Fibroblast of upper back skin (primary cell): ENCODE measurements at places on chromosomes 13 and 19.

DNA sequence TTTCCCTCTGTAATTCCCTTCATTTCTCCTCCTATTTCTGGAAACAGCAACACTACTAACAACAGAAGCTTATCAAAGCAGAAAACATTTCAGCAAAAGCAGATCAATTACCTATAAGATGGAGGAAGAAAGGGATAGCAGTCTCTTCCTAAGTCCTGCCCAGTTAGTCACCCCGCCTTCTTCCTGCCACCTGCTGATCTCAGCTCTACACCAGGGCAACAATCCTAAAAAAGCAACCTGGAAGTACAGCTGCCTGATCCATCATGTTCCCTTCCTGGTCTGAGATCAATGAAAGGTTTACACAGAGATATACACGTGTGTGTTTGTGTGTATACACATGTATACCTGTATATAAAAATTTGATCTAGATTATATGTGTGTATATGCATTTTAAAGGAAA lies 59.4 kb downstream of the TSC22D1 start:
- no peak for DNase-seq

GRCh38 chr19:46959894-46960556 lies 59.6 kb upstream of the NPAS1 start:
- DNase-seq = peak; percentile 34

- peak; percentile 73 for DNase-seq
Observed at GRCh38 chr13:41813426-41813825, 147.5 kb downstream of the VWA8 start.

GRCh38 chr13:43422116-43422515 lies 364.7 kb downstream of the ENOX1 start:
- no peak for DNase-seq

DNA sequence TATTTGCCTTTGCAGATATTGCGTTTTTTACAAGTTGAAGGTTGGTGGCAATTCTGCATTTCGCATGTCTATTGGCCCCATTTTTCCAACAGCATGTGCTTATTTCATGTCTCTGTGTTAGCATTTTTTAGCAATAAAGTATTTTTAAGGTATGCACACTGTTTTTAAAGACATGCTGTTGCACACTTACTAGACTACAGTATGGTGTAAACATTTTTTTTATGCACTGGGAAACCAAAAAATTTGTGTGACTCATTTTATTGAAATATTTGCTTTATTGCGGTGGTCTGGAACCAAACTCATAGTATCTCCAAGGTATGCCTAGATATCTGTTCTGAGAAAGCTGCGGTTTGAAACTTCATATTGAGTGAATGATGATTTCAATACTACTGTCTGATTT lies 55.4 kb upstream of the RNF113B start:
- peak; percentile 73 for DNase-seq

GRCh38 chr19:44748426-44749254 lies at the start of gene BCL3:
Gene BCL3 (plus strand): TSS chr19:44748708. CDS start chr19:44748791, 83 bp downstream.
- DNase-seq = peak; percentile 66

DNA sequence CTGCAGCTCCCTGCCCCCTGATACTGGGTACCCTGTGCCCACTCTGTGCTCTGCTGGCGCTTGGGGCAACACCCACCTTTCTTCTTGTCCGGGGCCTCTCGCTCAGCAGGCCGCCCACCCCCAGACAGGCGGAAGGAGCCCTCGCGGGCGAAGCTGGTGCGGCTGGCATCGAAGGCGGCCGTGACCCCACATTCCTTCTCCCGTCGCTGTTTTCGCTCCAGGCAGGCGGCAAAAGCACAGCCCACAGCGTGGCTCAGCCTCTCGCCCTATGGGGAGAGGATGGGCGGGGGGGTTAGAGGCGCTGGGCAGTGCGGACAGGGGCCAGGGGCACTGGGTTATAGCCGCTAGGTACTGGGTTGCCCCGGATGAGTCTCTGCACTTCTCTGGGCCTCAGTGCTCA lies 13.3 kb downstream of the NUMBL start:
- DNase-seq = no peak

GRCh38 chr19:4009990-4010807 lies 2.7 kb downstream of the PIAS4 start:
- no peak for DNase-seq

DNA sequence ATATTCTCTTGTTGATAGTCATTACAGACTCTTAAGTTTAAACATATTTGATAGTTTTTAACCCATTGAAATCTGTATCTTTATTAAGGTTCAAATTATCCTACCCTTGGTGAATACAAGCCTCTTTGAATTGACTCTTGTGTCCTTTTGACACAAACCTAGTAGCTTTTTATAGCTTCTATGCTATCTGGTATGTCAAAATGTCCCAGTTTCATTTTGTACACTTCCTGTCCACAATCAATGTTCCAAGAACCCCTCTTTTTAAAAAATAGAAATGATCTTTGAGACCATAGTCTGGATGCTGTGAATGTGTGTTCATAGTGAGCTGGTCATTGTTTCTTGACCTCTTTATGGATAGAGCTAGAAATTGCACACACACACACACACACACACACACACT lies 39.2 kb upstream of the FGF14 start:
- no peak for DNase-seq

DNA sequence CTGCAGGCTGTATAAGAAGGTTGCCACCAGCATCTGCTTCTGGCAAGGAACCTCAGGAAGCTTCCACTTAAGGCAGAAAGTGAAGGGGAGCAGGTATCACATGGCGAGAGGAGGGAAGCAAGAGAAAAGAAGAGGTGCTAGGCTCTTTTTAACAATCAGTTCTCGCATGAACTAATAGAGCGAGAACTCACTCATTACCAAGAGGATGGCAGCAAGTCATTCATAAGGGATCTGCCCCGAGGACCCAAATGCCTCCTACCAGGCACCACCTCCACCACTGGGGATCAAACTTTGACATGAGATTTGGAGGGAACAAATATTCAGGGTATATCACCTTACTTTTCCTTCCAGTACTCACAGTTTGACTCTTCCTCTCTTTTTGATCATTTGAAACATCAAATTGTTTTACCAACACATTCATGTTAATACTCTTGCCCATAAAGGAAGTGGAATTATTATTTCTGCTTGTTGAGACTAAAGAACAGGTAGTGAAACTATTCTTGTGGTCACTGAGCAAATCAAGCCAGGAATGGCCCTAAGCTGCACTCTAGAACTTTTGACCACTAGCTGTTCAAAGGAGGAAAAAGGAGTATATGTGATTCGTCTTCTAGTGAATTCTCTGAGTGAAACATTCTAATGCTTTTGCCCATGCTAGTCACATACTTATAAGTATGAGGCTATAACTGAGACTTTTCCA lies 45.0 kb downstream of the LACC1 start:
- DNase-seq = no peak

DNA sequence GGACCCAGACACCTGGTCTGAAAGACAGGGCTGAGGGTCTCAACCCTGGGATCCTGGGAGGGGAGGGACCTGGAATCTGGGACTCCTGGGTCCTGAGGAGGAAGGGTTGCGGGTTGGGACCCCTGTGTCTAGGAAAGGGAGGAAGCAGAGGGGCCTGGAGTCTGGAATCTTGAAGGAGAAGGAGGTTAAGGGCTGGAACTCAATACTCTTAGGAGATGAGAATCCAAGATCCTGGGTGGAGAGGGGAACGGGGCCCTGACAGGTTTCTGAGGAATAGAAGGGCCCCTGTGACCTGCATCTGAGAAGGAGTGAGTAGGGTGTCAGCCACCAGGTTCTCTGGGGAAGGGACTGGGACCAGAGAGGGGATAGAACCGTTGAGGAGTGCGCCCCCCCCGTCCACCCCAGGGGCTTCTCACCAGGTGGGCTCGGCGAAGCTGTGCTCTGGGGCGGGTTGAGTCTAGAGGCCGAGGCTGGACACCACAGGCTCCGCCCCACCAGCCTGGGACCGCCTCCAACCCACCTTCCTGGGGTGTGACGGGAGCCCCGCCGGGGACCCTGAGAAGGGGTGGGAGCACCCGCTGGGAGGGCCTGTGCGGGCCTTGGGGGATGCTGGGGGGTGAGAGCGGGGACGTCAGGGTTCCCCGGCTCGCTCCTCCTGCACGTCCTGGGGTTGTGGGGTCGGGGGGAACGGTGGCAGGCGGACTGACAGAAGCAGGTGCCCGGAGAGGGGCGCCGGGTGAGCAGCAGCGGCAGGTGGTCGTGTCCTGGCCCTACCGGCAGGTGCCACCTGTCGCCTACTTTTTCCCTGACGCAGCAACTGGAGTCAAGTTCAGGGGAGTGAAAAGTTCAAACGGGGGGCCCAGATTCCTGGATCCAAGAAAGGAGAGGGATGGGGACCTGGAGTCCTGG lies at the start of gene MAMSTR:
Gene MAMSTR, minus strand, starts transcription at position 463 of the 909 bp plus-strand sequence. CDS start 694 bp downstream, outside the sequence.
- no peak for DNase-seq

- no peak for DNase-seq
Observed at GRCh38 chr13:100913143-100913542, 238.5 kb upstream of the TMTC4 start.

DNA sequence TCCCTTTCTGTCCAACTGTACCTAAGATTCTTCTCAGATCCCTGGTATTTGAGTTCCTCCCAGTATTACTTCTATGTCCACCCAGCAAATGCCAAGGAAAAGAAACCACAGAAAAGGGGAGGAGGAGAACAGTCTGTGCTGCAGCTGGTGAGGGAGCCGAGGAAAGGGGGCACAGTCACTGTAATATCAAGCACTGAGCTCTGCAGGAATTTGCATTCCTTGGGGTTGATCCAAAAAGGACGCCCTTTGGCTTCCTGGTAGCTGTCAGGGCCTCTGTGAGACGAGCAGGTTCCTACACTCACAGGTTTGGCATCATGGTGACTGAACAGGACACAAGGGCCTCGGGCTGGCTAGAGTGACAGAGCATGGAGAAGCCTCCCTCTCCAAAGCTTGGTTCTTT lies 273.4 kb downstream of the NHLRC3 start:
- DNase-seq = peak; percentile 22

- no peak for DNase-seq
Observed at GRCh38 chr19:2974342-2975041, 2.9 kb upstream of the TLE6 start.

DNA sequence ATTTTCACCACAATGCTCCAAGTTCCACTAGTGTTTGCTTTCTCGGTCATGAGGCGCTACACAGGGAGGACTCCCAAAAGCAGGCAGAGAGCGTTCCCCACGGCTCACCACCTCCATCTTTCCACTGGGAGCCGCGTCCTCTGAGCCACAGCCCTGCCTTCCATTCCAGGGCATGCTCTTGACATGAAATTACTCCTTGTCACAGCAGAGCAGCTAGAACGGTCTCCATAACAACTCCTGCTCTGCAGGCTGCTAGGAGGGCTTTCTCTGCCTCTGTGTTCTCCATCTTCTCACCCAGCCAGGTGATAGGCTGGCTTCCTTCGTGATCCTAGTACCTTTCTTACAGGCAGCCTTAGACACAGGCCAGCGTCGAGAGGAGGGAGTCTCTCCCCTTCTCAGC lies 171.8 kb upstream of the UBL3 start:
- no peak for DNase-seq

DNA sequence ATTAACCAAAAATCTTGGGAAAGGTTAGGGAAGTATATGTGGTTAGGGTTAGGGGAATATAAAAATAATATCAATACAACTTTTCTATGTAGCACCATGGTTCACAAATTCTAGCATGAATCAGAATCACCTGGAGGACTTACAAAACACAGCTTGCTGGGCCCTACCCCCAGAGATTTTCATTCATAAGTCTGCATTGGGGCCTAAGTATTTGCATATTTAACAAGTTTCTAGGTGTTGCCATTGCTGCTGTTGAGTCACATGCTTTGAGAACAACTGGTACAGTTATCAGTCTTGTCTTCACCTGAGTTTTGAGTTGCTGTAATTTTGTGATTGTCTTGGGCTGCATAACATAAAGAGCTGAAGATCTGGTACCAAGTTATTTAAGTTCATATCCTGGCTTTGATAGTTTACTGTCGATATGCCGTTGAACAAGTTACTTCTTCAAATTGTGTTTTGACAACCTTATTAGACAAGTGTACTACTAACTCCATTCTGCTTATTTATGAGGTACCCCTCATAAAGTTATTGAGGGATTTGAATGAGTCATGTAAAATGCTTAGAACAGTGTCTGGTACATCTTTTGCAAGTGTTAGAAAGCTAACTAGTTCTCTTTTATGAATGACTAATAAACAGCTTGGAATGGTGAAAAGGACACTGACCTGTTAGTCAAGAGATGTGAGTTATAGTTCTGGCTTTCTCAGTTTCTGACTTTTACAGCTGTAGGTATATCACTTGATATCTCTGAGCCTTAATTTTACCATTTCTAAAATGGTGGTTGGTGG lies 132.9 kb downstream of the PAN3 start:
- DNase-seq = no peak

DNA sequence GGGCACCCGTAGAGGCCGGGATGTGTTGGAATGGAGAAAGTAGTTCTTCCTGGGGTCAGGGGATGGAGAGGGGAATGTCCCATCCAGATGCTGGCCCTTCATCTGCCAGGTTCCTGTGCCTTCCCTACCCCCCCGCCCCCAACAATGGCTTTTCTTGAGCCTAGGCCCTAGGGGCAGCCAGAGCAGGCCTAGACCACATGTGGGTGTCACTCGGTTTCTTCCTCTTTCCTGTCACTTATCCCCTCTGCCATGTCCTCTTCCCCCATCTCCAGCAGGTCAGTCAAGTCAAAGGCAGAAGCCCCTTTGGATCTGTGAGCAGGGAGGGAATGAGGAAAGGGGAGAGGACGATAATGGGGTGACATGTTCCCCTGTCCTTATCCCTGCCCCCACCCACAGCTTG lies 36.4 kb downstream of the LYL1 start:
- DNase-seq = no peak

GRCh38 chr13:71596116-71596515 lies 270.9 kb downstream of the DACH1 start:
- no peak for DNase-seq
